ENCODE measurements at places on chromosomes 6 and 20.

GRCh38 chr6:39859025-39859424, 66.8 kb downstream of the DAAM2 start:
- DNase-seq, result no peak

- DNase-seq, result no peak
Observed at GRCh38 chr20:37575884-37576283, 48.2 kb upstream of the BLCAP start.

DNA sequence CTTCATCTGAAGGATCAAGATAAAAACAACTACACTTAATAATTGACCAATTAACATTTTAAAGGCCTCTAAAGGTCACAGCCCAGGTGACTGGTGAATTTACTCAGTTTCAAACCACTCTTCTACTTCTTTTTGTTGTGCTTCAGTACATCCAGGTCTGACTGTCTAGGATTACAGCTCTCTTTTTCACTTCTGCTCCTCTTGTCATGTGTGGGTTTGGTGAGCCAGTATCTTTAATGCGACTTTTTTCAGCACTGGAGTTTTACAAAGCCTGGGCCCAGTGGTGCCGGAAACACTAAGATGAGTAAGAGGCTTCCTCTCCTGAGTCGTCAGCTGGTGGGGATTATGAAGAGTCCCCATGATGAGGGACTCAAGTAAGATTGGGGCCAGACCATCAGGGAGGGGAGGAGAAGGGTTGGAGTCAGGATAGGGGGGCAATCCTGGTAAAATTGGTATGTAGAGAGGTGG, 27.0 kb downstream of the HECA start:
- DNase-seq, result no peak

- DNase-seq, result no peak
Observed at GRCh38 chr20:6122111-6122872, 538 bp downstream of the FERMT1 start.

DNA sequence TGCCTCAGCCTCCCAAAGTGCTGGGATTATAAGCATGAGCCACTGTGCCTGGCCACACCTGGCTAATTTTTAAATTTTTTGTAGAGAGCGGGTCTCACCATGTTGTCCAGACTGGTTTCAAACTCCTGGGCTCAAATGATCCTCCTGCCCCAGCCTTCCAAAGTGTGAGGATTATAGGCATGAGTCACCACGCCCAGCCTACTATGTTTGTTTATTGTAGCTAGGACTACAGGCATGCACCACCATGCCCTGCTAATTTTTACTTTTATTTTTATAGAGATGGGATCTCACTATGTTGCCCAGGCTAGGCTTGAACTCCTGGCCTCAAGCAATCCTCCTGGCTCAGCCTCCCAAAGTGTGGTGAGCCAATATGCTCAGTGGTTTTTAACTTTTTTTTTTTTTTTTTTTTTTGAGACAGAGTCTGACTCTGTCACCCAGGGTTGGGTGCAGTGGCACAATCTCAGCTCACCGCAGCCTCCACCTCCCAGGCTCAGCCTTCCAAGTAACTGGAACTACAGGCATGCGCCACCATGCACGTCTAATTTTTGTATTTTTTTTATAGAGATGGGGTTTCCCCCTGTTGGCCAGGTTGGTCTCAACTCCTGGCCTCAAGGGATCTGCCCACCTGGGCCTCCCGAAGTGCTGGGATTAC, 12.0 kb upstream of the DDX43 start:
- DNase-seq, result no peak
